GM19239 (cell line): ENCODE measurements at places on chromosomes 7 and 10.
A peak's percentile ranks its signal among the peaks of the same experiment; 100 is the strongest.

DNA sequence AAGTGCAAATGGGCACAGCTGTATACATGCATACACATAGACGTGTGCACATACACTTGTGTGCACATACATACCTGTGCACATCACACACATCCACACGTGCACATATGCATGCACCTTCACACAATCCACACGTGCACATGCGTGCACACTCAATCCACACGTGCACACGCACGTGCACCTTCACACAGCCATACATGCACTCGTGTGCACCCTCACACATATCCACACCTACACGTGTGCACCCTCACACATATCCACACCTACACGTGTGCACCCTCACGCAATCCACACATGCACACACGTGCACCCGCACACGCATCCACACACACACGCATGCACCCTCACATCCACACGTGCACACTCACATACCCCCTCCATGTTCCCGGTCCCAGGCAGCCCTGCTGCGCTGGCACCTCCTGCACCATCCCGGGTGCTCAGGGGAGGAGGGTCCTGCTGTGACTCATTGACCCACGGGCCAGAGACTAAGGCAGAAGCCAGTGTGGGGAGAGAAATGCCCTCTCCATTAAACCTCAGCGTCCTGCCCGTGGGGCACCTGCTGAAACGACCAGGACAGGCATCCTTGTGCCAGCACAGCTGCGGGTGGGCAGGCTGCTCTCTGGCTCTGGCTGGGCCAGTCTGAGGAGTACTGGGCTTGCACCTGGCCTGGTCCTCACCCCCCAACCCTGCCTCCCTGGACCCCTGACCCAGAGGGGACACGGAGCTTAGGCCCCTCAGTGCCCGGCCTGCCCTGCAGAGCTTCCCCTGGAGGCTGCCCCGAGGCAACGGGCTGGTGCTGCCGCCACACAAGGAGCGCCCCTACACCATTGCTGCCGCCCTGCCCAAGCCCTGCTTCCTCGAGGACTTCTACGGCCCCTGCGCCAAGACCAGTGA is 17.8 kb upstream of the UTF1 start:
- DNase-seq, result no peak

DNA sequence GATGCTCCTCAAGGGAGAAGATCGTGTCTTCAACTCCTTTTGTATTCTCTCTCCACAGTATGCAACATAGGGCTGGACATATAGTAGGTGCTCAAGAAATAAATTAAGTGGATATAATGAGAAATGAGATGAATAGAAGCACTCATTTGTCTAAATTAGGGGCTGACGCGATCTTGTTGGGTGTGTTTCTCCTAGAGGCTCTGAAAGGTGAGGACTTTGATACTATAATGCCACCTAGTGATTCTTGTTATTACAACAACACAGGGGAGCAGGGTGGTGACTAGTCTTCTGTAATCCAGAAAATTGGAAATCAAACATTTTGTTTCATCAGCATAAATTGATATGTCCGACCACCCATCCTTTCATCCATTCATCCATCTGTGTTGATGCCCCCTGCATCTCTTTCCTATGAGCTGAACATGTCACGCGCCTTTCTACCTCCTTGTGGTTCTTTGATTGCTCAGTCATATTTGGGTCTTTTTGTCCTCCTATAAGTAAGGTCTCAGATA is 3.5 kb upstream of the CFAP58 start:
- DNase-seq, result no peak

- no peak for DNase-seq
Measured at GRCh38 chr7:24555184-24555583, 18.1 kb upstream of the PALS2 start.

- no peak for DNase-seq
Measured at GRCh38 chr7:30453921-30454320, 24.7 kb downstream of the NOD1 start.

- no peak for DNase-seq
Measured at GRCh38 chr10:114151486-114151885, 22.5 kb downstream of the CCDC186 start.

GRCh38 chr10:109956454-109957091 is 33.3 kb upstream of the XPNPEP1 start:
- DNase-seq, result peak; percentile 54

- no peak for DNase-seq
Measured at GRCh38 chr10:66215920-66216319, 709.9 kb upstream of the LRRTM3 start.

GRCh38 chr10:21314906-21315644 is 210.4 kb downstream of the SKIDA1 start:
- no peak for DNase-seq

GRCh38 chr7:1644341-1645070 is 25.6 kb upstream of the ELFN1 start:
- DNase-seq, result no peak

GRCh38 chr10:95208702-95209391 is 14.8 kb downstream of the ACSM6 start:
- DNase-seq, result no peak
